Breast epithelium (tissue), 4 donors: ENCODE measurements at places on chromosomes 3 and 15. TPM values are rescaled to one million over a fixed set of nuclear protein-coding genes. Genes with fewer than 3 reads are reported as not detected.

GRCh38 chr3:4406746-4407568 lies 60.1 kb downstream of the SUMF1 start:
- no peak for DNase-seq

DNA sequence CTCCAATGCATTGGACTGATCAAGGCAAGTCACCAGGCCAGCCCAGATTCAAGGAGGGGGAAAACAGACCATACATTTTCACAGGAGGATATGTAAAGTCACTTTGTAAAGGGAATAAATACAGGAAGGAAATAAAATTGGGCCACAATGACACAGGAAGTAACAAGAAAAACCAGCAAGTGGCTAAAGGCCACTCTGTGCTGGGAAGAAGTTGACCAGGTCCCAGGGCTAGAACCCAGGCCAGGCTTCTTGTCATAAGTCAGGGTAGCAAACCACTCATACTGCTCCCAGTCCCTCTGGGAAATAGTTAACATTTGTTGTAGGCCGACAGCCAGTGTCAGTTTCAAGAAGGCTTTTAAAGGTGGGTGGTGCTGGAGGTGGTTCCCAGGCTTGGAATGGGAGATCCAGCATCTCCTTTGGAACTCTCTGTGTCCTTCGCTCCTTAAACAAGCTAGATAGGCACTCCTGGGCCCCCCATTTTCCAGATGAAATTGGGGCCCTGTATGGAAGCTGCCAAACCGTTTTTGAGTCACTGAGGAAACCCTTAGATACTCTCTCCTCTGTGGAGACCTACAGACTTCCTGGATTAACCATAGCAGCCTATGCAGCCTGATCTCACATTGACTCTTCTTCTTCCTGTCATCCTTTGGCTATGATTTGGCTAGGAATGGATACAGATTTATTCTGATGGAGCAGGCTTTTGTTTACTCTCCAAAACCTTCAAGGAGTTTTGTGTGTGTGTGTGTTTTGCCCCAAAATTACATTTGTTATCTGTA lies 14.7 kb upstream of the EDC3 start:
- DNase-seq: no peak

DNA sequence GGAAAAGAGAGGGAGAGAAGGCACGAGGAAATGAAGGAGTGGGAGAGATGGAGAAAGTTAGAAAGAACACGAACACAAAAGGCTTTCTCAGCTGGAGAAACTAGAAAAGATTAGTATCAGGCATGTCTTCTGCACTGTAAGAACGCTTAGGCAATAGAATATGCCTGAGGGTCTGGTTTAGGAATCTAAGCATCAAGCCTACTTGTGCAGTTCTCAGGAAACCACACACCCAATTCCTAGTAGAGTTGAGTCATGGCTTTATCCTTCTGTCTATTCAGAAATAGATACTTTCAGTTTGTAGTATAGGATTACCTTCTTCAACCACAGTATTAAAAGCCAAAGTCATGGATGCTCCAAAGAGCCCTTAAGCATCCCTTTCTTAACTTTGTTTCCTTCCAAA lies 969.4 kb downstream of the NTRK3 start:
- no peak for DNase-seq

- no peak for DNase-seq
Observed at GRCh38 chr3:45794177-45794560, 2.2 kb downstream of the SLC6A20 start.

DNA sequence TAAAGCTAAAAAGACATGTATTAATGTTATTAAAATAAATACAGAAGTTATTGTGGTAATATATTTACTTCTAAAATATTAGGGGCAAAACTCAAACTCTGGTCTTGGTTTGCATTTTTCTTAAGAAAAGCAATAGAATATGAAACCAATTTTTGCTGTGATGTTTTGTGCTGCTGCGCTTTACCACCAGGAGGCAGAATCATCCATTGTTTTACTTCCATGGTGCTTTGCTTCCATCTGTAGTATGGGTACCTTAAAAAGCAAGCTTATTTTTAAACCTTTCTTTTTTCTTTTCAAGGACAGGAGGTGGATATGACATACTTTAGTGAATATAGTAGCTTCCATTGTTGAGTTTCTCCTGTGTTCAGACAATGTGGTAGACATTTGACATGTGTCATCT lies 46.6 kb upstream of the MRPL3 start:
- no peak for DNase-seq

DNA sequence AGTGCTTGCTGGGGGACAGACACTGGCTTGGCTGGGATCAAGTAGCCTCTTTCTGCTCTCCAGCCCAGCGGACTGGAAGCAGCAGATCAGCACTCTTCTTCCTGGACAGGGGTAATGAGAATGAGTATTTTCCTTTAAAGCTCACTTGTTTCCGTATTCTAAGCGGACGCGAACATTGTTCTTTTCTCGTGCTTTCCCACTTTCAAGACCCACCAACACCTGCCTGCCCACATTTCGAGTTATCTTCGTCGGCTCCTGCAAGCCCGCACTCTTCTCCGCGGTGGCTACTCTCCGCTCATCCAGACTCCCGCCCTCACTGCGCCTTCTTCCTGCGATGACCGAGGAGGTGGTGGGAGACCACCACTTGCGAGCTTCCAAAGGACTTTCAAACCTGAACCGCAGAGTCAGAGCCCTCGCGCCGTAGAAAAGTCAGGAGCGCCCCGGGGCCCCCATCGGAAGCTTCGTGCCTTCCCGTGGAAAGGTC lies 1.6 kb upstream of the PPM1L start:
- no peak for DNase-seq

DNA sequence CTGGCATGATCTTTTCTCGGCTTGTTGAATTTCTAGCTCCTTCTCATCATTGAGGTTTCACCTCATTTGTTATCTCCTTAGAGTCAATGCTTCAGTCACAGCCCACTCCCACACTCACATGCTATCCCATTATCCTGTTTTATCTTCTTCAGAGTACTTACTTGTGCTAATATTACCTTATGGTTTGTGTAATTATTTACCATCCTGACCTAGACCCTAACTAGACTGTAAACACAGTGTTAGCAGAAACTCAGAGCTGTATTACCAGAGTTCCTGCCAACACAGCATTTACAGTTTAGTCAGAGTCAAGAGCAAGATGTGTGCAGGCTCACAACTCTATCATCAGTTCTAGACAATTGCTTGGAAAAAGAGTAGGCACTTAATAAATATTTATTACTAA lies 144.7 kb downstream of the OTOL1 start:
- DNase-seq: no peak

GRCh38 chr15:52427804-52428203 lies 100.9 kb downstream of the MYO5A start:
- no peak for DNase-seq

DNA sequence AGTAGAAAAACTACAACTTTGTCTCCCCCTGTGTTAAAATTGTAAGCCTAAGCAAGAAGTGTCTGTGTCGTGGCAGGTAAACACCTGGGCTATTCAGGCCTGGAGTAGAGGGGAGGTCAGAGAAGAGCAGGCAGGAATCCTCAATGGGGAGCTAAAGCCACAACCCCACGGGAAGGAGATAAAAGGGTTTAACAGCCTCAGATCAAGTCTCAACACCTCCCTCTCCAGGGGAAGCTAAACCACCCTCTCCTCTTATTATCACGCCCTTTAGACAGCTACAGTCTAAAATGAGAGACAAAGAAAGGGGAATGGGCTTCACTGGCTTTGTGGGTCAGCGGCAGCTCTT lies 11.6 kb downstream of the ETV5 start:
- no peak for DNase-seq

- no peak for DNase-seq
Observed at GRCh38 chr3:178451799-178452198, 84.4 kb upstream of the KCNMB2 start.

DNA sequence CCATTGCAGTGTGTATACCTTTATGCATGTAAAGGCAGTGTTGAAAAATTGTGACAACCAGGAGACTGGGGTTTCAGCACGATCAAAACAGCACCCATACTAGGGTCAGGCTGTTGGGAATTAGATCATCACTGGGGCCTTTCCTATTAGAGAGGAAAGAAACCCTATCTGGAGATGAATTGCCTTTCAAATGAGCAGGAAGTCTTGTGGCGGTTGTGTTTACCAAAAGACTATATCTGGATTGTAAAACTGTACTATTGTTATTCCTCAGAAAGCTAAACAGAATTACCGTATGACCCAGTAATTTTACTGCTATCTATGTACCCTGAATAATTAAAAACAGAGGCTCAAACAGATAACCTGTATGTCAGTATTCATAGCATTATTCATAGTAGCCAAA lies 10.1 kb downstream of the UBE2E1 start:
- DNase-seq: no peak

DNA sequence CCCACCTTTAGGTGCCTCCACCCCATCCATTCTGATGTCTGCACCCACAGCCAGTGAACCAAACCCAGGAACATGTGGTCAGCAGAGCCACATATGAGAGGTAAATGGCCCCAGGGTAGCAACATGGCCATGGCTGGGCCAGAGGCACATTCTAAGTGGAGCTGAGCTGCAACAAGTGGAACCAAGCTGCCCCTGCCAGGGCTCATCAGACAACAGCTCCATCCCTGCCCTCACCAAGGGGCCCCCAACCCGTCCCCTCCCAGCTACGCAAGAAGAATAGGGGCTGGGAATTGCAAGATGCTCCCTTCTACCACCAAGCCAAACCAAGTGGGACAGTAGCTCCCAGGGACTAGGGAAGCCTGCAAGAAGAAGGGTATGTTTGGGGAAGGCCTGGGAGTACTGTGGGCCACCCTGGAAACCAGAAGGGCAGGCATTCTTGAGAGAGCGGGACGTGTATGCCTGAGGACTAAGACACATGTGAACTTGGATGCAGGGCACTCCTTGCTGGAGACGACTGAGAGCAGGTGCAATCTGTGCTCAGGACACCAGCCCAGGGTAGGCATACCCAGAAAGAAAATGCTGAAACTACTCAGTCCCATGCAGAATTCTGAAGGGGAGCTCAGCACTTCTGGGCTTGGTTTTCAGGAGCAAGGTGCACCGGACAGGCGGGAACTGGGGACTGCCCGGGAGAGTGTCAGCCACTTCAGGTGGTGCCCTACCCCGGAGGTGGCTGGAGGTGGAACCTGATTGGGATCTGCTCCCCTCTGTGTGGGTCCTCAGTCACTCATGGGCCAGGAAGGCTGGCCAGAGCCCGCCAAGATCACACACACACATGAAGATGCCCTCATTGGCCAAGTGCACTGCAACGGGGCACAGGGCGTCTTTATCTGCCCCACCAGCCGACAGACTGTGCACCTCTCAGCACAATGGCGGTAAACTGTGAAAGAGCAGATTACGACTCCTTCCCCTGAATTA lies 9.5 kb downstream of the MYL3 start:
- DNase-seq: no peak

DNA sequence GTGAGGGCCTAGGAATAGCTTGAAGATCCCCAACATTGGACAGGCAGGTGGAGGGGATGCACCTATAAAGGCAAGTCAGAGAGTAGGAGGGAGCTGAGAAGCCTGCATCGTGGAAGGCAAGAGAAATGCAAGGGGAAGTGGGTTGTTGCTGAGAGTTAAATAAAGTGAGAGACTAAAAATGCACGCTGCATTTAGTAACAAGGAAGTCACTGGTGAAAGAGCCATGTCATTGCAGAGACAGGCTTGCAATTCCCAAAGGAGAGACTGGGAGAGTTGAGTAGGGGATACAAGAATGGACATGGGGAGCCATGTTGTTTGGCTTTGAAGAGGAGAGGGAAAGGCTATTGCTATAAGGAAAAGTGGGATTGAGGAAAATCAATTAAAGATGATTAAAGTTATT lies 77.0 kb upstream of the HEG1 start:
- DNase-seq: no peak

- no peak for DNase-seq
Observed at GRCh38 chr3:155417119-155417517, 123.6 kb upstream of the STRIT1 start.

DNA sequence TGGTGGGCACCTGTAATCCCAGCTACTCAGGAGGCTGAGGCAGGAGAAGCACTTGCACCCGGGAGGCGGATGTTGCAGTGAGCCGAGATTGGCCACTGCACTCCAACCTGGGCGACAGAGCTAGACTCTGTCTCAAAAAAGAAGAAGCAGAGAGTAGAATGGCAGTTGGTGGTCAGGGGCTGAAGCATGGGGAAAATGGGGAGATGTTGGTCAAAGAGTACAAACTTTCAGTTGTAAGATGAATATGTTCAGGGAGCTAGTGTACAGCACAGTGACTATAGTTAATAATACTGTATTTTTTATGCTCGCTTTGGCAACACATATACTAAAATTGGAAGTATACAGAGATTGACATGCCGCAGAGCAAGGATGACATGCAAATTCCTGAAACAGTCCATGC lies 41.5 kb downstream of the PCNP start:
- DNase-seq: no peak

GRCh38 chr3:150129166-150129565 lies 158.5 kb upstream of the PFN2 start:
- DNase-seq: no peak

DNA sequence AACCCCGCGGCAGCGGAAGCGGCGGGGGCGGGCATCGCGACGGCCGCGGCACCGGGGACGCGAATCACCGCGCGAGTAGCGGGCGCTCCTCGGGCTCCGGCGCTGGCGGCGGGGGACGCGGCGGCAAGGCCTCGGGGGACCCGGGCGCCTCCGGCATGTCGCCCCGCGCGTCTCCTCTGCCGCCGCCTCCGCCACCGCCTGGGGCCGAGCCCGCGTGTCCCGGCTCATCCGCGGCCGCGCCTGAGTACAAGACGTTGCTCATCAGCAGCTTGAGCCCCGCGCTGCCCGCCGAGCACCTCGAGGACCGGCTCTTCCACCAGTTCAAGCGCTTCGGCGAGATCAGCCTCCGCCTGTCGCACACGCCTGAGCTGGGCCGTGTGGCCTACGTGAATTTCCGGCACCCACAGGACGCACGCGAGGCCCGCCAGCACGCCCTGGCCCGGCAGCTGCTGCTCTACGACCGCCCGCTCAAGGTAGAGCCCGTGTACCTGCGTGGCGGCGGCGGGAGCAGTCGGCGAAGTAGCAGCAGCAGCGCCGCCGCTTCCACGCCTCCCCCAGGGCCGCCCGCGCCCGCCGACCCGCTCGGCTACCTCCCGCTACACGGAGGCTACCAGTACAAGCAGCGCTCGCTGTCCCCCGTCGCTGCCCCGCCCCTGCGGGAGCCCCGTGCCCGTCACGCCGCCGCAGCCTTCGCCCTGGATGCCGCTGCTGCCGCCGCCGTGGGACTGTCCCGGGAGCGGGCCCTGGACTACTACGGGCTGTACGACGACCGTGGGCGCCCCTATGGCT lies 675 bp downstream of the RBM15B start:
- DNase-seq: no peak

DNA sequence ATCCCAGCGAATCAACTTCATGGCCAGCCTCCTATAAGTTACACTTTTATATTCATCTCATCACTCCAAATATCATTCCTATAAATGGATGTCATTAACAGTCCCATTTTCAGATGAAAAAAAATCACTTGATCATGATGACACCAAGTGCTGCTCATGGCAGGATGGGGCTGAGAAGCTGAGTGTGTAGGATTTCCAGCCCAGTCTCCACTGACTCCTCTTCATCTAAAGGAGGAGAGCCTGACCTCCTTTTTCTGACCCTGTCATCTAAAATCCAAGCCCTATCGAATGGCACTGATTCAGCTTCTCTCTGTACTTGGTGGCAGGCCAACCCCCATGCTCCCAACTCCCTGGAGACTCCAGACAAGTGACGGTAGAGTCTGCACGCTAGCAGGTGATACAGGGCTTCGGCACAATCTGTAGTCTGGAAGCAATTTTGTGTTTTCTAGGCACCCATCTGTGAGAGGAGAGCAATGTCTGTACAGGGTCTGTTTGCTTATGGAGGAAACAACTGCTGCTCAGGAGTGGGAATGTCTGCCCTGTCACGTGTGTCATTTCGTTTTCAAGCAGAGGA lies 103.2 kb downstream of the EPHB1 start:
- no peak for DNase-seq

The PSTPIP1 gene
- 11.0 TPM for total RNA-seq

The OR5K2 gene
- not detected for total RNA-seq

The GP5 gene
- not detected for total RNA-seq

The ERICH6 gene
- total RNA-seq: 0.29 TPM

The LIPH gene
- 10.4 TPM for total RNA-seq
